ENCODE measurements at places on chromosomes 5 and 9. TPM values are rescaled to one million over a fixed set of nuclear protein-coding genes. Genes with fewer than 3 reads are reported as not detected.

PKD2L2 gene
- not detected for total RNA-seq

SMAD5 gene
- 20.1 TPM for total RNA-seq

GAS1 gene
- 9.1 TPM for total RNA-seq

SLC25A2 gene
- 0.09 TPM for total RNA-seq

CATSPER3 gene
- 0.19 TPM for total RNA-seq

GRCh38 chr9:87875060-87875459 is 7.6 kb upstream of the SPATA31E1 start:
- H3K4me3 ChIP-seq = no peak overlapping the region
- no peaks in the 10 kb centered on the region for H3K27me3 ChIP-seq
- H3K27ac ChIP-seq = no peak overlapping the region
- H3K36me3 ChIP-seq = no peaks in the 10 kb centered on the region

DNA sequence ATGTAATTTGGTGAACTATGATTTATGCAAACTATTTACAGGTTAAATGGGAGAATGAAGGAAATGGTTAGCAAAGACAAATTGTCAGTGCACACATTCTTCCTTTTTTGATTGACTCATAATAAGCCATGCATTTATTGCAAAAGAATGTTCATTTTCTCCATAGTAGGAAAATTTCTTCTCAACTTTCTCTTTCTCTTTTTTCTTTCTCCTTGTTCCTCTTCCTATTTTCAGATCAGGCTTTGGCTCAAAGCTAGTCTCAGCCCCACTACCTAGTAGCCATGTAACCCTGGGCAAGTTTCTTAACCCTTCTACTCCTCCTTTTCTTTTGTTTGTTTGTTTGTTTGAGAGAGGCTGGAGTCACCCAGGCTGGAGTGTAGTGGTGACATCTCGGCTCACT is 156.6 kb downstream of the PIK3R1 start:
- H3K4me1 ChIP-seq = peaks cover 15% of the 10 kb centered on the region
- H3K4me3 ChIP-seq = no peak overlapping the region
- no peak for DNase-seq
- no peak overlapping the region for H3K27ac ChIP-seq
- no peaks in the 10 kb centered on the region for H3K27me3 ChIP-seq
- no peaks in the 10 kb centered on the region for H3K36me3 ChIP-seq

GRCh38 chr5:116091416-116091815 is 6.6 kb downstream of the COMMD10 start:
- H3K4me3 ChIP-seq = no peak overlapping the region
- H3K4me1 ChIP-seq = no peaks in the 10 kb centered on the region
- peaks cover 7% of the 10 kb centered on the region for H3K36me3 ChIP-seq

DNA sequence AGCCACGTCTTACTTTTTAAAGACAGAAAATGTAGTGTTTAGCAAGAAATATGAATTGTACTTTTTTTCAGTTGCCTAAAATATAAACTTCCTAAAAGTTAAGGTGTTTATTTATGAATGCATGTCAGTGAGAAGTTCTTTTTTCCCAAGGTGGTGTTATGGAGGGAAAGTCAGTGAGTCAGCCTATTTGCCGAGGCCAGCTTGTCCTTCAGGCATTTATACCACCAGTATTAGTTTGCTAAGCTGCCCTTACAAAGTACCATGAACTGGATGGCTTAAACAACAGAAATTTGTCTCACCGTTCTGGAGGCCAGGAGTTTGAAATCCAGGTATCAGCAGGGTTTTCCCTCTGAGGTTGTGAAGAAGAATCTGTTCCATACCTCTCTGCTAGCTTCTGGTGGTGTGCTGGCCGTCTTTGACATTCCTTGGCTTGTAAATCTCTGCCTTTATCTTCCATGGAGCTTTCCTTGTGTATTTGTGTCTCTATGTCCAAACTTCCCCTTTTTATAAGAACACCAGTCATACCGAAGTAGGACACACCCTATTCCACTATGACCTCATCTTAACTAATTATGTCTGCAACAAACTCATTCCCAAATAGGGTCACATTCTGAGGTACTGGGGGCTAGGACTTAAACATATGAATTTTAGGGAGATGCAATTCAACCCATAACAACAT is 38.4 kb downstream of the PRKACG start:
- DNase-seq = no peak
- H3K4me3 ChIP-seq = no peak overlapping the region
- H3K4me1 ChIP-seq = no peaks in the 10 kb centered on the region
- no peaks in the 10 kb centered on the region for H3K36me3 ChIP-seq
- no peaks in the 10 kb centered on the region for H3K27me3 ChIP-seq

GRCh38 chr5:75435096-75435495 is 76.3 kb downstream of the CERT1 start:
- DNase-seq = no peak
- H3K4me3 ChIP-seq = no peak overlapping the region
- no peak overlapping the region for H3K27ac ChIP-seq
- no peaks in the 10 kb centered on the region for H3K27me3 ChIP-seq
- no peaks in the 10 kb centered on the region for H3K4me1 ChIP-seq

DNA sequence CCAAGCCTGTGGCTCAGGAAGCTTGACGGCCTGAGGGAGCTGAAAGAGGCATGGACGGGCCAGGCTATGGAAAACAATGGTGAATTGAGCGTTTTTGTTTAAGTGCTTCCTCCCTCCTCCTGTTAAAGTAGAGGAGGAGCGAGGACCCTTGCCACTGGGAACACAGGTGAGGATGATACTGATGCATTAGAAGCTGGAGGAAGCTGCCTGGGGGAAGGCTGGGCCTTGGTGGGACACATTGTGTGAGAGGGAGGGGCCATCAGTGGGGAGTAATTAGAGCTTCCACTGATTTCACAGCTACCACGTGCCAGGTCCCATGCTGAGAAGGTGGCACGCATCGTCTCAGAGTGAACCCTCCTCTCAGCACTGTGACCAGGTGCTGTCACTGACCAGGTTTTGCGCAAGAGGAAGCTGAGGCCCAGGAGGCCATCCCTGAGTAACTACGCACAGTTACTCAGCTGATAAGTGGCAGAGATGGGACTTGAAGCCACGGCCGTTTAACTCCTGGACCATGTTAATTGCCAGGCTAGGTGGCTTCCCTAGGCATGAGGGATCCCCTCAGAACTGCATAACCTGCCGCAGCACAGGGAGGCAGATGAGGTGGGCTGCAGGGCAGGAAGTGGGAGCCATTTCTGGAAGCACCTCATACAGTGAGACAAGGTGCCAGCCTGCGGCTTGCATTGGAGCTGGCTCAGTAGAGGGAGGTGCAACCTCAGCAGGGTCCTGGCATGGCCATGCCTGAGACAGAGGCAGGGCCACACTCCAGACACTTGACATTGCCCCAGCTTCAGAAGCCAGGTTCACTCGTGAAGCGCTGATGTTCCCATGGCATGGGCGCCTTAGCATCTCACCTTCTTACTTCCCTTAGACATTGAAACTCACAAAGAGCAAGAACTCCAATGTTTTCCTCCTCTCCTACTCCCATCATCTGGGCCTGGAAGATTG is 195.3 kb upstream of the MVB12B start:
- no peaks in the 10 kb centered on the region for H3K4me1 ChIP-seq
- no peak overlapping the region for H3K27ac ChIP-seq
- H3K4me3 ChIP-seq = no peak overlapping the region
- H3K36me3 ChIP-seq = no peaks in the 10 kb centered on the region

DNA sequence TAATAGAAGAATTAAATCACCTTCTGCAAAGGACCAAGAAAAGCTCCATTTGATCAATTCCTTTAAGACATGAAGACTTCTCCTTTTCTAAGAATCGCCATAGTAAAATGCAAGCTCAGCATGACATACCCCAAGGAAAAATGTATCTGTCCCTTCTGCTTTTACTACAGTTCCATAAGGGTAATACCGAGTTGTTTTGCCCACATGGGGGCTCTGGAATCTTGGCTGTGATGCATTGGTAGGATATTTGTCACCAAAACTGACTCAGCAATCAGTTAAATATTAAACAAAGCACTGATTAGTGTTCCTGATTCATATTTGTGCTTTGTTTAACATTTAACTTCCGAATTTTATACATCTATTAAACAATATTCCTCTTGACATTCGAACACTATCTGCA is 24.3 kb upstream of the KCNIP1 start:
- H3K4me1 ChIP-seq = peaks cover 5% of the 10 kb centered on the region
- no peak overlapping the region for H3K4me3 ChIP-seq
- H3K36me3 ChIP-seq = no peaks in the 10 kb centered on the region
- no peaks in the 10 kb centered on the region for H3K27me3 ChIP-seq
- DNase-seq = no peak

DNA sequence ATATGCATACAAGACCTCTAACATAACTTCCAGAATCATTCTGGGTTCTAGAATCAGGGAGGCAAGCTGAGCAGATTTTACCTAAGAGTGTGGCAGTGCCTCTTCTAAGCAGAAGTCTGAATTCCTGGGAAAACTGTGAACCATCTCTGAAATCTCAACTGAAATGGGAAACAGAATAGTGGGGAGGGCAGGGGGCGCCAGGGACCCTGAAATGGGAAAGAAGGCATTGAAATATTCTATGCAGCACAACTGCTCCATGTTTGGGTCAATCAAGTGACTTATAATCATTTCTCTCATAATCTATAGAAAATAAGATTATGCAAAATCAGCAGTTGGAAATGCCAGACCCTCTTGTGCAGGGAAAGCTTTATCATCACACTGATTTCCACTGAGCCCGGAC is 156.1 kb downstream of the EBF1 start:
- no peaks in the 10 kb centered on the region for H3K27me3 ChIP-seq
- H3K36me3 ChIP-seq = no peaks in the 10 kb centered on the region
- H3K4me3 ChIP-seq = no peak overlapping the region
- no peaks in the 10 kb centered on the region for H3K4me1 ChIP-seq

DNA sequence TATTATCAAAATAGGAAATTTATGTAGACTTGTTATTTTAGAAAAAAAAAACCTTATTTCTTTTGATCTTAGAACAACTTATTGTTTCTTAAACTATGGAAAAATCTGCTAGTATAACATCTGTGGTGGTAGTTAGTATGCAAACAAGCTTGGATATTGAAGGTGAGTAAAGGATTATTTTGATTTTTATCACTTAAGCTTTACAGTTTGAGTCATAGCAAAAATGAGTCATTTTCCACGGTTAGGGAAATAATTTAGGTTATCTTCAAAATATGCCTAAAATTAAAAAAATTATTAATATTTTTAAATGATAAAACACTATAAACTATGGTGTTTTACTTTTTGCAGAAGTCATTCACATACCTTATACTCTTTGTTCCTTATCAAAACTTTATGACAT is 107.2 kb upstream of the DHFR start:
- no peaks in the 10 kb centered on the region for H3K36me3 ChIP-seq
- no peaks in the 10 kb centered on the region for H3K4me1 ChIP-seq
- no peak overlapping the region for H3K27ac ChIP-seq
- no peaks in the 10 kb centered on the region for H3K27me3 ChIP-seq
- no peak for DNase-seq

DNA sequence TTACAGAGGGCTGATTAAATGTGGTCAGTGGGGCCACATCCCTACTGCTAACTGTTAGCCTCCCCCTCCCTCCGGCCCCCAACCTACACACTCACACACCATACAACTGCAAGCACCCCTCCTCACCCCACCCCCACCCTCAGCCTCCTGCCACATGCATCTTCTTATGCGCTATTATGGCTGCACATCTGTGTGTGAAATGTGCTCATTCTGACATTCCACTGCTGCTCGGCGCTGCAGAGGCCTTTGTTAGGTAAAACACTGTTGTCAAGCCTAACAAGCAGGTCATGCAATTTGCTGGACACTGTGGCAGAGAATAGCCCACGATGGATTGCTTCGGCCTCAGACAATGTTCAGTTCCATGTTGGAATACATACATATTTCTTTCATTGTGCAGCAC is 173.6 kb downstream of the NR2F1-AS1 start:
- H3K4me1 ChIP-seq = no peaks in the 10 kb centered on the region
- H3K4me3 ChIP-seq = no peak overlapping the region
- H3K36me3 ChIP-seq = no peaks in the 10 kb centered on the region

DNA sequence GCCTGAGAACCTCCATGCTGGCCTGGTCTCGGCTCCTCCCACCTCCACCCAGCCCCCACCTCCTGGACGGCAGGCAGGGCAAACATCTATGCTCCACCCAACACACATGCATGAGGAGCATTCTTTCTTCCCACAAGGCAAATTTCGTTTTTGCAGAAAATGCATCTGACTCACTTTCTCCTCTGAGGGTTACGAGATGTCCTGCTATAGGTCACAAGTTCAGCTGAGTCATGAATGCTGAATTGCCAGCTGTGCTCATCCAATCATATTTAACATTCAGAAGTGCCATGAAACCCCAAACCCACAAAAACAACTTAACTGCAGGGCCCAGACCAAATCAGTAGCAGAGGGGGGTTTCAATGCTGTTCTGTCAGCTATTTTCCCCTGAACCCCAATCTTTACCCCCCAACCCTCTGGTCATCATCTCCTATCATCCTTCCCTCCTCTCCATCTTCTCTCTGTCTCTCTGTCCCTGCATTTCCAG is 39.0 kb upstream of the OSMR start:
- H3K27me3 ChIP-seq = no peaks in the 10 kb centered on the region
- H3K4me1 ChIP-seq = peaks cover 4% of the 10 kb centered on the region
- no peaks in the 10 kb centered on the region for H3K36me3 ChIP-seq
- no peak overlapping the region for H3K4me3 ChIP-seq
- no peak for DNase-seq

DNA sequence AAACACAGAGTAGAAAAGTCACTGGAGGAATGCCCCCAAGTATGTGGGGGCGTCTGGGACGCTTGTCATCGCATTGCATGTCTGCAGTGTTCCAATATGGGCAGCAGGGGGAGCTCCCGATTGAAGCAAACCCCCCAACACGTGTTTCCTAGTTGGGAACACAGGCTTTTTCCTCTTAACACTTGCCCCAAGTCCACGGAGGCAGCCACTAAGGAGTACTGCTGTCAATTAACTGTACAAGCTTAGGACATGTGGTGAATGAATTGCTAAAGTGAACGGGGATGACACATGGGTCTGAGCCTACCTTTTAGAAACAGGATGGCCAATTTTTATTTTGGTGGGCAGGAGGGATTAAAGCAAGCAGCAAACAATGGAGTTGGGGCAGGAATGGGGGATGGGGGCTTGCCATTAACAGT is 2.2 kb downstream of the GABRB2 start:
- no peak overlapping the region for H3K4me3 ChIP-seq
- peaks cover 9% of the 10 kb centered on the region for H3K4me1 ChIP-seq
- peaks cover 49% of the 10 kb centered on the region for H3K27me3 ChIP-seq
- H3K27ac ChIP-seq = no peak overlapping the region

DNA sequence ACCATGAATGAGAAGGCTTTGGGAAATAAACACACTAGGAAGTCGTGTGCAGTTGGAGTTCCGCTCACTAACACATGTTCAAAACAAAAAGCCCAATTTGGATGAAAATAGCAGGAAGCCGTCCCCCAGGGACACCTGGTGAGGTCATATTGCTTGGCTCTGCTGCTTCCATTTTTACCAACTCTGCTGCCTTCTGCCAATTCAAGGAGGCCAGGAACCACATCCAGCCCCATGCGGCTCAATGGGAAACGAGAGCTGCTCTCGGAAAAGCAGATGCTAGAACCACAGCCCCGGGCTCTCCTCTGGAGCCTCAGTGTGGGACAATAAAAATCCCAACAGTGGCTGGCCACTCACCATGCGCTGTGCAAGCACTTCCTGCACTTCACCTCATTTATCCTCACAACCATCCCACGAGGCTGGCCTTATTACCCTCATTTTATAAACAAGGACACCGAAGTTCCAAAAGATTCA is 13.4 kb downstream of the ADAM19 start:
- no peaks in the 10 kb centered on the region for H3K36me3 ChIP-seq
- no peaks in the 10 kb centered on the region for H3K27me3 ChIP-seq
- H3K27ac ChIP-seq = no peak overlapping the region
- H3K4me3 ChIP-seq = no peak overlapping the region
- DNase-seq = no peak
- H3K4me1 ChIP-seq = no peaks in the 10 kb centered on the region

- no peak overlapping the region for H3K27ac ChIP-seq
- no peaks in the 10 kb centered on the region for H3K36me3 ChIP-seq
- H3K4me1 ChIP-seq = no peaks in the 10 kb centered on the region
Observed at GRCh38 chr9:38253200-38253599, 139.3 kb upstream of the ALDH1B1 start.
